Activated CD8-positive, alpha-beta memory T cell treated with anti-CD3 and anti-CD28 coated beads for 1 hour (primary cell): ENCODE measurements at places on chromosomes 6 and 20.

GRCh38 chr20:49966861-49967260 is 15.9 kb upstream of the SNAI1 start:
- DNase-seq: no peak

GRCh38 chr6:122648726-122649125 is 38.5 kb downstream of the PKIB start:
- no peak for DNase-seq

DNA sequence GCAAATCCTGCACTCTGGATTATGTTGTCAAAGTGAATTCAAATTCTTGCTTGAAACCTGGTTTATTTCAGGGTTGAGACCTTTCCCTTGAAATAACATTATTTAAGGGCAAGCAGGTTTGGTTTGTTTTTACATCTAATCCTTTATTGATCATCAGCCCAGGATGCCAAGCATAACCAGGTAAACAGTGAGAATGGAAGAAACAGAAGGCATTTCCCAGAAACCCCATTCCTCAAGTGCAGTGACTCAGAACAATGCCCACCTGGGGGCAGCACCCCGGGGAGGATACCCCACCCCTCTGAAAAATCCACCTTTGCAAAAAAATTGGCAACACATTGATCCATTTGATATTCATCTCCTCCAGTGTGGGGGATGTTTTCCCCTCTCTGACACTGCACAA is 32.5 kb downstream of the POFUT1 start:
- no peak for DNase-seq

DNA sequence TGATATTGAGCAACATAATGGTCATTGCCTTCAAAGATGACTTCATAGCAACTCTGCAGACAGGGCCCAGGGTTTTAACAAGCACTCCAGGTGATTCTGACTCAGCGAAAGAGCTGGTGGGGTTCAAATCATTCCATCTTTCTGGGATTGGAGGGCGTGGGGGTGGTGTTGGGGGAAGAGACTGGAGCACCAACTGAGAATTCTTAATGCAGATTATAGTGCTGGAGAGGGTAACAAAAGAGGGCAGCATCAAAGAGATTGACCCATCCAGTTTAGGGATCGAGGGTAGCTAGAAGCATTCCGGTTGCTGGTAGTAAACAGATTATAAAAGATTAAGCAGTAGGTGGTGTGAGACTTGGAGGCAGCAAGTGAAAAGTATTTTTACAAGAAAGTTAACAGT is 15.9 kb downstream of the PFDN4 start:
- DNase-seq: no peak

DNA sequence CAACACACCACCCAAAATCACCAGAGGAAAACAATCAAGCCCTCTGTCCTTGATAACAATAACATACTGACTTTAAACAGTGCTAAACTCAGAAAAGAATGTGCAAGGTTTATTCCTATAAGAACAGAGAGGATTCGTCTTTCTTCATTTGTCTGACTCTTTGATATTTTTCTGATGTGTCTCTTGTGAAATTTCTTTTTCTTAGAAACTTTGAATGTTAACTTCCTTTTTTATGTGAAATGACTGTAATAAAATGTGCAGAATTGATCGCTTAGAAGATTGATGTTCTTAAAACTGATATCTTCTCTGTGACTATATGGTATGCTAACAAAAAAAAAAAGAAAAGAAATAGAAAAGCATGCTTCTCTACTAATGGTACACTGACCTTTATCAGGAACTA is 947.4 kb upstream of the CITED2 start:
- DNase-seq: no peak

- no peak for DNase-seq
Measured at GRCh38 chr6:154370545-154370944, 13.9 kb upstream of the IPCEF1 start.

DNA sequence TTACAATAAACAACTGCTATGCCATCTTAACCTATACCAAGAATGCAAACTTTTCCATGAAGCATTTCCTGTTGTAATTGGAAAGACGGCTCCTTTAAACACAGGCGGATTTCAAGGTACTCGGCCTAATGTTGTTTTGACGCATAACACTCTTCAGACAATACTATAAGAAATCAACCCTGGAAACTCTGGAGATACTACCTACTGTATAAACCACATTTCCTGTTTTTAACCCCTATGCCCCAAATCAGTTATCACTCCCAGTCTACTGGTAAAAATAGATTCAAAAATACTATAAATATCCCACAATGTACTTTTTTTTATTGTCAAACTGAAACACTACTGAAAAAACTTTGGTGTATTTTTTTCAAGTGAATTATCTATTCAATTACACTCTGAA is 118.1 kb downstream of the IRF4 start:
- DNase-seq: no peak

GRCh38 chr6:20020526-20020925 is 183.4 kb downstream of the ID4 start:
- DNase-seq: no peak

DNA sequence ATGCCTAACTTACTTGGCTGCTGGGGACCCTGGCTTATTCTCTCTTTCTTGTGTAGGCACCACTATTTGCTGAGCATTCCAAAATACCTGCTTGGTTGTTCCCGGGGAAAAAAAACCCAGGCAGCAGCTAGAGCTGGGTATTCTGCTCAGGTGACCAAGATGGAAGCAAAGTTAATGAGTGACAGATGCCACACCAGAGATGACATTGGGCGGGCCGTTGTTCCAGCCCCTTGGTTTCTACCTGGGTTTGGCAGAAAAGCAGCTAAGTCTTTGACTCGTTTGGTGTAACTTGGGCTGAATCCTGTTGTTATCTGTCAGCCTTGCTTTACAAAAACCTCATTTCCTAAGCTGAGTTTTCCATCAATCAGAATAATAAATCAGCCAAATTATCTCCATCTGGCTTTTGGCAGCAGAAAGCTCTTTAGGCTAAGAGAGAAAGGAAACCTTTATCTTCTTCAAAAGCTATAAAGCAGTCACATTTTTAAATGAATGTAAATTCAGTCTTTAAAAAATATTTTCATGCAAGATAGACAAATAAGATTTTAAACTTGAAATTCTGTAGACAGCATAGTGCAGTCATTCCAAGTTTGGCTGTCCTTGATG is 202.0 kb upstream of the GMDS start:
- no peak for DNase-seq

GRCh38 chr6:32173051-32173727 is 2.7 kb downstream of the AGPAT1 start:
- no peak for DNase-seq

DNA sequence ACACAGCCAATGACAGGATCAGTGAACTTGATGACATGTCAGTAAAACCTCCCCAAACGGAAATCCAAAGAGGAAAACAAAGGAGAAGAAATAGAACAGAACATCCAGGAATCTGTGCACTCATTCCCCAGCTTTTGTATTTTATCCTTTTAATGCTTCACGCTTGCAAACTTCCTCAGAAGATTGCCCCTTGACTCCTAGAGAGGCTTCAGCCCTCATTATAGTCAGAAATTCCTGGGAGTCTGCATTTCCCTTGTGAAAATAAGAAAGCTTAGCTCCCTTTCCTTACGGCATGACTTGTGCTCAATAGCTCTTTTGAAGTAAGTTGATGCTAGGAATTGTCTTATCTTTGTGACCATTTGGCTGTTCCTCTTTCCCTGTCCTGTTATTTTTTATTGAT is 313.6 kb upstream of the OPRM1 start:
- DNase-seq: no peak

GRCh38 chr6:121201105-121201504 is 133.2 kb downstream of the TBC1D32 start:
- DNase-seq: no peak

DNA sequence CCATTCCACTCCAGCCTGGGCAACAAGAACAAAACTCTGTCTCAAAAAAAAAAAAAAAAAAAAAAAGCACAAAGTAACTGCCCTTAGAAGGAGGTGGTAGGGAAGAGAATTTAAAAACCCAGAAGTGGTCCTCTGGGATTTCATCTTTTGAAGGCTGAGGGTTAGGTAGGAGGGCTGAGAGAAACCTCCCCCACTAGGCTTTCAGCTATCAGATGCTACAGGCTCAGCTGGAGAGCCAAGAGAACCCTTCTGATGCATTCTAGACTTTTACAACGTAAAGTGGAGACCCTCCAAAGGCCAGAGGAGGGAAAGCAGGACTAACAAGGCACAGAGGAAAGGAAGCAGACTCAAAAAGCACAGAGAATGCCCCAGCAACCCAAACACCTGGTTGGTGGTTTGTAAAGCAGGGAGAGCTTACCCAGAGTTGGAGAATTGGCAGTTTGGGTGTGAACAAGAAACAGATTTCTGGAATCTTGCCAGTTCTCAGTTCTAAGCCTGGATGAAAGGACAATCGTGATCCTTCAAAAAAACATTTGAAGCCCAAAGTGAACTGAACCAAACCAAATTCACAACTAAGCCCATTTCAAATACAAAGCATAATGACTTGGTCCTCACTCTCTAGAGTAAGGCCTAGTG is 23.2 kb upstream of the SPAG4 start:
- no peak for DNase-seq

DNA sequence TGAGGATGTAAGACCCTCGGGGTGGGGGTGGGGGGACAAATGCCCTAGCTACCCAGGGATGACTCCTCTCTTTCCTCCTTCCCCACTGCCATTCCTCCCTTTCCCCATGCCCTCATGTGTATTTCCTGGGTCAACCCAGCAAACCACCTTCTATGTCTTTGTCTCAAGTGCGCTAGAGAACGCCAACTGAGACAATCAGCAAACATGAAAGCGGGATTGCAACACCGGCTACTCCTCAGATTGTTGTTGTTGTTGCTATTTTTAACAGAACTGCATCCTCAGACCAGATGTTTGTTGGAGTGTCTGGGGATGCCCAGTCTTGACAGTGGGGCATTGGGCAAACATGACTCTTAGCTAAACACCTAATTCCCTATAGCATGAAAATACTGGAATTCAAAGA is 39.3 kb upstream of the HIVEP1 start:
- DNase-seq: no peak

- DNase-seq: no peak
Measured at GRCh38 chr20:4776079-4776630, 54.4 kb downstream of the PRND start.

- no peak for DNase-seq
Measured at GRCh38 chr6:39361657-39362486, 39.4 kb upstream of the KCNK16 start.

GRCh38 chr6:161434921-161435747 is 161.3 kb upstream of the AGPAT4 start:
- DNase-seq: no peak

DNA sequence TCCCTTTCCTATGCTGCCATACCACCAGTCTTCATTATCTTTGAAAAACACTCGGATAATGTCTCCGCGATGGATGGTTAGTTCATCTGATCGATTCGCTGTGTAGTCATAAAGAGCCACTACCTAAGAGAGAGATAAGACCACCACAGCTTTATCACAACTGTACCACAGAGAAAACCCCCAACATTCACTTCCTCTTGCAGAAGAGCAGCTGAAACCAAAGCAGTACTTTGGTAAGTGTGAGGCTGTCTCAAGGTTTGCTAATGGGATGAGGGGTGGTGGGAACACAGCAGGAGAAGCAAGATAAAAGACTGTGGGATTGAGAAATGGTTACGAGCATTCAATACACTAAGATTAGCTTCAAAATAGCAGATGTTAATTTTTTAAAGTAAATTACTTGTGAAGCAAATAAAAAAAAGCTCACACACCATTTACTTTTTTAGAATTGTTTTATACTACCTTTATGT is 142.1 kb downstream of the MYB start:
- no peak for DNase-seq

- DNase-seq: no peak
Measured at GRCh38 chr20:41133709-41134361, 3.5 kb upstream of the PLCG1 start.

DNA sequence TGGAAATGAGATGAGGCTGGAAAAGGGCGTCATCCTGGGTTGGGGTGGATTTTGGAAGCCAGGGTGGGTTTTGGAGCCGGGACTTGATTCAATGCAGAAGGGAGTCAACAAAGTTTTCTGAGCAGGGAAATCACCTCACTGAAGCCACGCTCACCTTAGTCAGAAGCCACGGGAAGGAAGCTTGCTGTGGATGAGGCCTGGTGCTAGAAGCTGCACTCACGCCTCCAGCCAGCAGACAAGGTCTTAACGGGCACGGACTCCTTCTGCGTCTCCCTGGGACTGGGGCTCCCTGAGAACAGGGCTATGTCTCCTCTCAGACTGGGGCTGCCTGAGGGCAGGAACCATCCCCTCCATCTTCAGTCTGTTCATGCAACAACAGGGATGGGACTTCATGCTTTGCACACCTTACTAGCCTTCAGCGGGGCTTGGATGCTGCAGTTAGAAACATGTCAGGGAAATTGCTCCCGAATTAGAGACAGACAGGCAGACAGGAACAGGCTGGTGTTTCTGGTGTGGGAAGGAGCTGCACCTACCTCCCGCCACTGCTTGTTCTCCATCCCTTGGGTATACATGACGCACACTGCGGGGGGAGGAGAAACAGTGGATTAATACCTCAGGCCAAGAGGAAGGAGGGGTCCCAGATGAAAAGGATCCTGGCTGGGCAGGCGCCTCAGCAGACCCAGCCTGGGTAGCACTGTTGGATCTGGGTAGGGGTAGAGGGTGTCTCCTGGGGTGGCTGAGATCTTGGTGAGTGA is 17.5 kb downstream of the CPNE5 start:
- DNase-seq: no peak

DNA sequence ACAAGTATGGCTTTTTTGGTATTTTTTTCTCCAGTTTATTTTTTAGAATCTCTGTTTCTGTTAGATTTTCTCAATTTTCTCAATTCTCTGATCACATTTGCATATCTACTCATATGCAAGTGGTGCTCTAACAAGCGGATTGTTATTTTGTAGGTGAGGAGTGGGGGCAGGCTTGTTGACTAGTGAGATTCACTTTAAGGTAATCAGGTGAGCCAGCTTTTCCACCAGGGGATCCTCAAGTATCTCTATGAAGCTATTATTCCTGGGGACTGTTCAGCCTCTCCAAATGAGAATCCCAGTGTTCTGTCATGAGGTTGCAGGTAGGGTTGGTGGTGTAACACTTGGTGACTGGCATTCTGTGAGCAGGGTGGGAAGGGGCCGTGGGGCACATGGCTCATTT is 274.3 kb upstream of the FERMT1 start:
- DNase-seq: no peak

DNA sequence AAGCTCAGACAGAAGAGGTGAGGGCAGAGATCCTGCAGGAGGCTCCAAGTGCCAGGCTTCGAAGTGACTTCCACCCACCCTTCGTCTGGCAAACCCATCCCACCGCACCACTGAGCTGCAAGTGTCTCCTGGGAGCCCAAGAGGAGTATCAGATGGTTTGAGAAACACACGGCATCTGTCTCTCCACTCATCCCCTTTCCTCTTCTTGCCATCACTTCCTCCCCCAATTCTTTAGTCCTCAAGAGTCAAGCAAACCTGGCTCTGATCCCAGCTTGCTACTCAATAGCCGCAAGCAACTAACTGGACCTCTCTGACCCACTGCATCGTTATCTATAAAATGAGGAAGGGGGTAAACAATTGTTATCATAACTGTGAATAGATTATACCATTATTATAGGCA is 142.1 kb downstream of the BMP7 start:
- DNase-seq: no peak

DNA sequence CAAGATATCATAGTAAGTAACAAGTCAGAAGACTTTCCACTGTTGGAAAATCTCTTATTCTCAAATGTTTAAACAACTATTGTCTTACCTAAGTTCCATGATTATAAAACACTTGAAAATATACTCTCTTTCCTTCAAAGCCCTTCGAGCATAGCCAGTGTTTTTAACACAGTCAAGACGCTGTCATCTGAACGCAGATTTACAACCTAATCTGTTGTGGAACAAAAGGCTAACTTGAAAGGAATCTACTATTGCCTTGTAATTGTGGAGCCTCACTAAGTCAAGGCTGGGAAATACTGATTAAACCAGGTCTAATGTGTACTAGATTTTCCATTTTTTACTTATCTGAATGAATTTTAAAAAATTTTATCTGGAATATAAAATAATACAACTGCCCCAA is 205.8 kb downstream of the TRDN start:
- DNase-seq: no peak
